ENCODE measurements at places on chromosomes 1 and 21.

GRCh38 chr1:65344171-65344814, 35.0 kb downstream of the DNAJC6 start:
- no peak for DNase-seq

DNA sequence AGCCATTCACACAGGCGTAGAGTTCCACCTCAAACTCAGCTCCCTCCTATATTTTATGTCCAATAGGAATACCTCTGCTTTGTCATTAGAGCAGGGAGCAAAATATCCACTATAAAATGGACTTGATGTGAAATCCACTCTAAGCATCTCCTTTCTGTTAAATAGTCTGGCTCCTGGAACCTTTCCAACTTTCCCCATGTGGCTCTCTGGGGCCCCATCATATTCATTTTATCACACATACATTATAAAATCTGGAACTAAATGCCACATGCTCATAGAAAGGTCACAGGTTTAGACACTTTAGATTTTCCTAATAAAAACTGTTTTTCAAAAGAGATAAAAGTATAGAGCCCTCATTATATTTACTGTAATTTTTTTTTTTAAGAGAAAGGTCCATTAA, 82.1 kb downstream of the PTPN14 start:
- no peak for DNase-seq

GRCh38 chr1:87478231-87478630, 149.6 kb downstream of the LMO4 start:
- DNase-seq, result no peak

- peak; percentile 1 for DNase-seq
These were observed 51.1 kb upstream of the CTTNBP2NL start for GRCh38 chr1:112344754-112345423.

DNA sequence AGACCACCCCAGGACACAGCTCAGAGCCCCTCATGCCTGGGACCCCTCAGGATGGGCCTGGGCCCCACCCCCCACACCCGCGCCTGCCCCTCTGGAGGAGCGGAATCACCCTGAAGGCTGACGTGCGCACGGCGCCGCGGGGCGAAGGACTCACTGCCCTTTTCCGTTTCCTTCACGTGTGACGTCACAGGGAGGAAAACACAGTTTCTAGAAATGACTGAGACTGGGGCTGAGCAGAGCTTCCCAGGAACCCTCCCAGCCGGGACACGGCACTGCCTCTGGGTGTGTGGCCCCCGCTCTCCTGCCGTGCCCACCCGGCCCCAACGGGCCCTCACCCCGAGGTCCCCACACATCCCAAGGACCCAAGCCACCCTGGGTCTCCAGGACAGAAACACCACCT, 5.4 kb upstream of the TNFRSF4 start:
- peak; percentile 63 for DNase-seq

DNA sequence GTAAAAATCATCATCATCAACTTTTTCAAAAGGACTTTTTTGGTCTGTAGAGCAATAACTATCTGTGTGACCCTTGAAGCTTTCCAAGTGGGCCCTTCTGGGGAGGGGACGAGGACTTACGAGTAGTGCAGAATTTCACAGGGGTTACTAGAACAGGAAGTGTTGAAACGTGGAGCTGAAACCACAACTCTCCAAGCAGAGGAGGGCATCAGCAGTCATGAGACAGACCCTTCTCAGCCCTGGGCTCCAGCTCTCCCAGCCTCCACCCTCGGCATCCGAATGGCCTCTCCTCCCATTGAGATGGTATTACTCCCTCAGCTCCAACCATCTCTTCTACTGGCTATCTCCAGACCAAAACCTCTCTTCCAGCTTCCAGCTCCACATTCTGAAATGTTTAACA, 3.6 kb downstream of the FAM89A start:
- no peak for DNase-seq
